AG04449 (cell line): ENCODE measurements at places on chromosomes 5 and 9.
A peak's percentile ranks its signal among the peaks of the same experiment; 100 is the strongest.

GRCh38 chr5:68479524-68479923 is 264.0 kb downstream of the PIK3R1 start:
- DNase-seq, result no peak

DNA sequence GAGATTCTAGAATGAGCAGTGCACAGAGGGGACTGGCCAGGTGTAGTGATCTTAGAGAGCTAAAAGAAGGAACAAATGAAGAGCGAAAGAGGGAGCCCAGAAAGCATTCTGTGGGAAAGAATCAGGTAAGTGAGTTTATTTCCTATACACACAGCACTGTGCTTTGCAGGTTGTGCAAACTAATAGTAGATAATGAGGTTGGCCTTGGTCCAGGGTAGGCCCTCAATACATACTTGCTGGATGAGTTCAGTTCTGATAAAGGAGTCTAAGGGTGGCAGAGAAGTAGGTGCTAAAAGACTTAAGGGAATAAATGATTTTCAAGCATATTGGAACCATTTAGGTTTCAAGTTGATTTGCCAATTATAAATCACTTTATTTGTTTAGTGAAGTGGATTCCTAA is 122.0 kb downstream of the NPR3 start:
- DNase-seq, result no peak

DNA sequence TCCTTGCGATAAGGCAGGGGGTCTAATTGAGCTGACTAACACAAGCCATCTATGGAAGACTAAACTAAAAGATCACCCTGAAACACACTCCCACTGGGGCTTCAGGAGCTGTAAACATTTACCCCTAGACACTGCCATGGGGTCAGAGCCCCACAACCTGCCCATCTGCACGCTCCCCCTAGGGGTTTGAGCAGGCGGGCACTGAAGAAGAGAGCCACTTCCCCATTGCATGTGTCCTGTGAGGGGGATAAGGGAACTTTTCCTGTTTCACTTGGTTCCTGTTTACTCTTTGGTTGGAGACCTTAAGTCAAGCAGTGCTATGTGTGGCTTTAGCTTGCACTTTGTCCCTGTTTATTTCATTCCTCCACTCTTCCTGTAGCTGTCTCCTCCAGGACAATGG is 1929.5 kb upstream of the CDH9 start:
- DNase-seq, result no peak

- DNase-seq, result no peak
Measured at GRCh38 chr9:91239367-91240111, 122.2 kb downstream of the AUH start.

DNA sequence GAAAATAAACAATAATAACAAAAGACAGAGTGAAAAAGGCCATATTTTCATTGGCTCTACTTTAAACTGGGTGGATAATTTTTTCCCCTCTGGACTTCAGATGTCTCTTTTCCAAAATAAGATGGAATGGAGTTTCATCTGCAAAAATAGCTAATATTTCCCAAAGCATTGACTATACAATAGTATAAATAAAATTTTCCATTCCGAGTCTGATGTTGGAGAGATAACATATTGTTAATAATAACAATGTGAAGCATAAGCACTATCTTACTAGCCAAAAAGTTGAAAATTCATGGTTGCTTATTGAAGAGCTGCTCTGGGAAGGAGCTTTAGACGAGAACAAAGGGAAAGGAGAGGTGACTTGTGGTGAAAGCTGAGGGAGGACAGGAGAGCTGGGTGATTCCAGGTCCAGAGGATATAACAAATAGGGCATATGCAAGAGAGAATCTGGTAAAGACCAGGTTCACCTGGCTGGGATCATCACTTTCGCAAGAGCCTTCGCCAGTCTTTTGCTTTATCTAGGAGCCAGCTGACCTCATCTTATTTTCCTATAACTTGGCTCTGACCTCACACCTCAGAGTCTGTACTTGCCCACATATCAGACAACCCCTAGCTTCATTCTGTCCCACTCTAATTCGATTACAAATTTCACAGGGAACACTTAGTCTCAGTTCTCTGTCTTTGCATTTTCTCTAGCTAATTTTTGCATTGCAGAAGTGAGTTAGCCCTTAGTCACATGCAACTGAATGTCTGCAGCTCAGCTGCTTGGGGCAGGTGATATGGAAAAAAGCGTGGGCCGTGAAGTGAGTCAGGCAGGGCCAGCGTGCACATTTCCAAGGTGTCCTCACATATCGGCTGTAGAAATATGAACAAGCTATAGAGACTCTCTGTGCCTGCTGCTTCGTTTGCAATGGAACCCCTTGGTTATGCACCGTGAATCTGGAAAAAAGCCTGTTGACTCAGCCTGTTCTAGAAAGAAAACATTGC is 7.6 kb upstream of the ZNF474 start:
- DNase-seq, result no peak

DNA sequence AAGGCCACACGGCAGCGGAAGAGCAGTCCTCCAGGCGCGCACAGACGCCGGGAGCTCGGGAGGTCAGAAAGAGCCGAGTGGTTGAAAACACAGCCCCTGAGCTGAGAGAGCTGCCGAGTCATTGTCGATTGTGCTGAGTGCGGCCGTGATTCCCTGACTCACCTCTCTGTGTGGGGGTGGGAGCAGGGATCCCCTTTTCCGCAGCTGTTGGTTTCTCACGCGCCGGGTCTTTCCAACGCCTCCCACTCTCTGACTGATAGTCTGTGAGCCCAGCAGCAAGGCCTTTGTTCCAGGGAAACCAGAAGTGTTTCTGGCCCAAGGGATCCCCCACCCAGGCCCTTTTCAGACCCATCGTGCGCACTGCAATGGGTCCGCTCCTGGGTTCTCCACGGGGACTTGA is 97.3 kb downstream of the MRPL36 start:
- no peak for DNase-seq

GRCh38 chr5:54837093-54837492 is 148.3 kb downstream of the ESM1 start:
- DNase-seq, result no peak

DNA sequence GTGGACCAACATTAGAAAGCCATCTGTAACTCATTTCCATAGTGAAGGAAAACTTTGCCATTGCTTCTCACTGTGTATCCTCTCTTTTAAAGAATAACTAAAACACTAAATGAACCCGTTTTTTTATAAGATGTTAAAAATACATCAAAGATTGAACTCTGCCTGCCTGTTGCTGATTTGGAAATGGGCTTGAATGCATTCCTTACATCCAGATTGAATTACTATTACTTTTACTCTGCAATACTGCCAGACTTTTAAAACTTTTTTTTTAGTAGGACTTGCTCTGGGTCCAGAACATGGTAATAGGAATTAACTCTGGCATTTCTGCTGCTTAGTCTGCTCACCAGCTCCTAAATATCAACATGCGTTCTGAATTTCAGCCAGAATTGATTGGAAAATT is 176.8 kb upstream of the PAPPA start:
- no peak for DNase-seq

- no peak for DNase-seq
Measured at GRCh38 chr9:113436728-113437515, 26.4 kb downstream of the C9orf43 start.

GRCh38 chr5:116375926-116376325 is 198.7 kb downstream of the SEMA6A start:
- DNase-seq, result no peak

GRCh38 chr5:117621921-117622320 is 1047.3 kb upstream of the SEMA6A start:
- DNase-seq, result no peak

DNA sequence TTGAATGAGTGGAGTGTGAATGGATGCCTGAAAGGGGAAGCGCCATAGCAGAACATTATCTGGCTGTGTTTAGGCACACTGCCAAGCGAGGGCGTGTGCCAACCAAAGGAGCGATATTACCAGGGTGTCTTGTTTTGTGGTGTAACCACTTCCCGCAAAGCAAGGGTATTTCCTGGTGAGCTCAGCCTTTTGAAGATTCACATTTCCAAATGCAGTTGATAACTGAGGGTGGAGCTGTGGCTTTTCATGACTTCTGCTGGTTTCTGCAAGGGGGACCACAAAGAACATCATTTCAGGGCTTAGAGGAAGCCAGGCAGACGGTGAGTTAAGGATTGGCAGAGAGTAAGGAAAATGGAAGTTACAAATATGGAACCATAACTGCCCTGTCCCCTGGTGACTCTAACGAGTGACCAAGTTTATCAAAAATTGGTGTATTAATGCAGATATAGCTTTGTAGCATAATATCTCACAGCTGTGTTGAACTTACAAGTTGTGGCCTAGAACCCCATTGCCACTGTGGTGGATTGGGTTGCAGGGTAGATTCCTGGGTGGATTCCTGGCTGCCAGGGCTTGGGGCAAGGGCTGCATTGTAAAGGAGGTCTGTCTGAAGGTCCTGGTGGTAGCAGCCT is 71.4 kb downstream of the RALGPS1 start:
- DNase-seq, result no peak

GRCh38 chr5:100901821-100902341 is 1.2 kb downstream of the ST8SIA4 start:
- DNase-seq, result no peak

GRCh38 chr5:156590978-156591377 is 259.1 kb upstream of the PPP1R2B start:
- no peak for DNase-seq

DNA sequence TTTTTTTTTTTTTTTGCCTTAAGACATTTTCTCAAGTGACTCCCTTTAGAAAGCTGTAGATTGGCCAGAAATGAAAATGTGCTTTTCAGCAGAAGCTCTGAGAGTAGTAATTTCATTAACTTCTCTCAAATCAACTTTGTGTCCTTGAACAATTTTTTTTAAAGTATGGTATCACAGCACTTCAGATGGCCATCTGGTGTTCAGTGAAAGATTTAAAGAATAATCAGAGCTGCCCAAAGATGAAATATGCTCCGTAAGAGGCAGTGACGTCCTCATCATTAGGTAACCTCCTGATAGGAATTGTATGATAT is 43.0 kb upstream of the PCAT7 start:
- DNase-seq, result no peak

DNA sequence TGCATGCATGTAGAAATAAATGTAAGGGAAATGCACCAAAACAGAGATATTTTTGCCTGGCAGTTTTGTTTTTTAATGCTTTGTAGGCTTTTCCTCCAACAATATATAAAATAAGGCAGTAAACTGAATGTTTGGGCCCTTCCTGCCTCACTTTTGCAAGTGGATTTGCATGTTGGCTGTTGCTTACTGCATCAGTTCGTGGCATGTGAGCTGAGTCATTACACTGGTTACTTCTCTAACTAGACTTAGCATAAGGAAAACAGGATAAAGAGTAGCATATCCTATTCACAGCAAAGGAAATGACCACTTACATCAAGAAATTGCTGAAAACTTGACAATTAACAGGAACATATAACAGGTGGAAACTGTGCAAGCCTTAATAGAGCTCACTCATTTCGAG is 113.4 kb downstream of the TLE1 start:
- peak; percentile 29 for DNase-seq

DNA sequence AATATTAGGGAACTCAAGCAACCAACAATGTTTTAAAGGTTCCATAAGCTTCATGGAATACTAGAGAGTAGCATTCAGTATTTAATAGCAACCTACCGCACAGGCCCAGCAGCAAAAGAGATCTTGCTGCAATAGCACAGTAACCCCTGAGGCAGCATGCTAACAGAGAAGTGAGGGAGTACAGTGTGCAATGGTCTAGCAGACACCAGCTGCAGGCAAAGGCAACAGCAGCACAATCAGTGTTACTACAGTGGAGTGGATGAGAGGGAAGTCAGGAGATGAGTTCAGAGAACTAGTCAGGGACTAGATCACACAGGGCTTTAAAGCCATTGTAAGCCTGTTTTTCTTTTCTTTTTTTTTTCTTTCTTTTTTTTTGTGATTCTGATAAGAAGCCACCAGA is 2.8 kb downstream of the TICAM2 start:
- DNase-seq, result no peak

GRCh38 chr5:114361724-114362196 is at the start of gene KCNN2:
KCNN2 (plus strand) TSS chr5:114362070; CDS start chr5:114362140, 70 bp downstream.
- no peak for DNase-seq

- DNase-seq, result no peak
Measured at GRCh38 chr9:134723037-134723436, 81.4 kb downstream of the COL5A1 start.

DNA sequence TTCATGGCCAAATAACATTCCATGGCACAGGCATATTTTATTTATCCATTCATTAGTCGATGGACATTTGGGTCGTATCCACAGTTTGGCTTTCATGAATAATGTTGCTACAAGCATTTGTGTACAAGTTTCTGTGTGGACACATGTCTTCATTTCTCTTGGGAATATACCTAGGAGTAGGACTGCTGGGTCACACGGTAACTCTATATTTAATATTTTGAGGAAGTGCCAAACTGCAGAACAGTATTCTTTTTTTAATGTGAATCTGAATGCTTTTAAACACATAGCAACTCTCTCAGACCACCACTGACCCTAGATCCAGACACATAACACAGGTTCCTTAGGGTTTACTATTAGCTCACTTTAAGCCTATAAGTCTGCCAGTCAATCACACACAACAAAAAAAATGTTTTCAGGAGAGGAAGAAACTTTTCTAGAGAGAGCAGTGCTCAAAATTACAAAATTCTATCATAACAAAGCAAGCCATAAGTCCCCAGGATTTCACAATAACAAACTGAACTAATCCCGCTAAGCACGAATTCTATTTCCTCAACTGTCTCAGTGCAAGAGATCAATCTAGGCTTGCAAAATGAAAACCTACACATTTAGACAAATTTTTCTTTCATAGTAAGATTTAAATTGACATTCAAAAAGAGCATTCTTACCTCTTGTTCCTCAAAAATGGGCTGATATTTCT is 41.8 kb upstream of the GABBR2 start:
- DNase-seq, result no peak

GRCh38 chr9:131817627-131818026 is 77.8 kb upstream of the RAPGEF1 start:
- no peak for DNase-seq

GRCh38 chr5:137822158-137822764 is 45.4 kb upstream of the MYOT start:
- DNase-seq, result no peak

- DNase-seq, result no peak
Measured at GRCh38 chr5:83513491-83513890, 41.9 kb downstream of the VCAN start.

DNA sequence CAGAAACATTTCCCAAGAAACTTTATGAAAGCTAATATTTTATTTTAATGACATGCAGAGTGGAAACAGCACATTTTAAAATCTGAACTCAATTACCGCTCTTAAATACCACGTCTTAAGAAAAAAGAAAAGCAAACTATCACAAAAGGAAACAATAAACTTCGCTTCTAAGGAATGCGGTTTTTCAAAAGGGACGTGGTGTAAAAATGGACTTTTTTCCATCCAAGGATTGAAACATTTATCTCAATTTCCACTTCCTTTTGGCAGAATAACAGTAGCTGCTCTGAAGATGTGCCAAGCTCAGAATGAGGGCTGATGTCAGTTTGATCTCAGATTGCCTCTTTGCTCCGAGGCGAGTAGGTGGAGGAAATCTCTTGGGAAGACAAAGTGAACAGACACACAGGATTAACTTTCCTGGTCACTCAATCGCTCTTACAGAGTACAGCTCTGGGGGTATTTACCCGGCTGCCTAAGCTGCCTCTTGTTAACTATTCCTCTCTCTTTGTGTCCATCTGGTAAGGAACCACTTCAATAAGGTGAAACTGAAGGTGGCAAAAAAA is 158.5 kb downstream of the TRPM6 start:
- DNase-seq, result no peak
